ENCODE measurements at places on chromosomes 7 and 10.

- ATAC-seq = peak; percentile 98
These were observed 76.1 kb upstream of the PITRM1 start for GRCh38 chr10:3248526-3249306.

- no peak for ATAC-seq
These were observed 11.4 kb downstream of the SCIN start for GRCh38 chr7:12581897-12582296.

GRCh38 chr7:68754414-68754813, 843.9 kb upstream of the AUTS2 start:
- no peak for ATAC-seq

DNA sequence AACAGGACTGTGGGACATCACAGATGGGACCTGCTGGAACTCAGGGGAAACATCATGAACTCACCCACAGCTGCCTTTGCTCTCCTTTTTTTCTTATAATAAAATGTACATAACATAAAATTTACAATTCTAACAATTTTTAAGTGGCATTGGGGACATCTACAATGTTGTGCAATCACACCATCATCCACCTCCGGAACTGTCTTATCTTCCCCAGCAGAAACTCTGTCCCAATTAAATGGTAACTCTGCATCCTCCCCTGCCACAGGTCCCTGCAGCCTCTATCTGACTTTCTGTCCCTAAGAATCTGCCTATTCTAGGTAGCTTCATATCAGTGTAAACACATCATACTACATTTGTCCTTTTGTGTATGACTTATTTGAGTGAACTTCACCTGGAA, 19.4 kb upstream of the TMEM72 start:
- ATAC-seq = no peak

DNA sequence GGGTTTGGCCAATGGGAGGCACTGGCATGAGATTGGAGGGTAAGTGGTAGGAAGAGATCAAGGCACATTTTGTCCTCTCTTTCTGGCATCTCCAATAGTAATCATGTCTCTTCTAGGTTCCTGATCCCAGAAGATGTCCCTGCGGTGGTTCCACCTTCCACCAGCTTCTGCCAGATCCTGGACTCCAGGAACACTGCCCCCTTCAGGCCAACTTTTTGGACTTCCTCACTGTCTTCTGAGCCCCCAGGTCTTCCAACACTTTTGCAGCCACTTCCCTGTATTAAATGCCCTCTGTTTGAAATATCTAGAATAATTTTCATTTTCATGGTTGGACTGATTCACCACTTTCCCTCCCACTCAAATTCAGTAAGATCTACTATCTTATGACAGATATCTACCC, 60.9 kb downstream of the BAMBI start:
- ATAC-seq = no peak

- no peak for ATAC-seq
These were observed 38.9 kb upstream of the TOMM7 start for GRCh38 chr7:22861576-22861975.

DNA sequence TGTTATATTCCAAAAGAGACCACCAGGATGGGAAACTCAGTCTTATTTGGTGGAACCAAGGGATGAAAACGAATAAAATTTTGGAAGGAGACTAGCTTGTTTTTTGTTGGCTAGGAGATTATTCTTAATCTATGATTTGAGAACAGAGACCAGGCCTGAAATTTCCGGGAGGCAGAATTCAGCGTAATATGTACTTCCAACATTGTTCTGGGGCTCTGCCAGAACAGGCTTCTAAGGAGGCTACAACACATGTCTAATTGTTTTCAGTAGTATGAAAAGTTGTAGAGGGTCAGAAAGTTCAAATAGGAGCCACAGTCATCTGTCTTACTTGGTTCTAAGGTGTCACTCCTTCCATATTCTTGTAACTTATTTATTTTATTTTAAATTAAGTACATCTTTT, 1.7 kb downstream of the DDX21 start:
- no peak for ATAC-seq

DNA sequence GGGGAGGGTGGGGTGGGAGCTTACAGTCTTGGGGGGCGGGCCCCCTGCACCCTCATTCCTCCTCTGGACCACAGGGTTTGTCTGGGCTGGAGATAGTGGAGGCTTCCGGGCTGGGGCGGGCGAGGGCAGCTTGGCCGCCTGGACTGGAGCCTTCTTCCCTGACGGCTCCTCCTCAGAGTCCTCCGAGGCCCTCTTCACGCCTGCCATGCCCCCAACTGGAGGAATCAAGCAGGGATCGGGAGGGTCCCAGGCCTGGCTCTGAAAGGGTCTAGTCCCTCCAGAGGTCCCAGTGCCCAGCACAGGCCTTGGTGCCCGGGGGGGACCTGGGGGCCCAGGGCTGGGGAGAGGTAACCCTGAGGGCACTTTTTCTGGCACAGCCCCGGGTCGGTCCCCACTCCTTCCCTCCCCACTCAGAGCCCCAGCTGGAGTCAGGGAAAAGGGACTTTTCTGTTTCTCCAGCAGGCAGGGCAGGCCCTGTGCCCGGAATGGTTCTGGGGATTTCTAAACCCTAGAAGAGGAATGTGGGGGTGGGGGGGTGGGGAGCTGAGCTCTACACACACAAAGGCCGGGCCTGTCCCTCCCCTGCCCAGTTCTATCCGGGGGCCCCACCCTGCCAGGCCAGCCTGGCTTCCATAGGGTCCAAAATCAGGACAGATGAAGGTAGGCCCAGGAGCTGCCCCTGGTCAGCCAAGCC, 11.6 kb downstream of the MICALL2 start:
- ATAC-seq = peak; percentile 48

- no peak for ATAC-seq
These were observed 25.8 kb downstream of the TES start for GRCh38 chr7:116236020-116236630.

DNA sequence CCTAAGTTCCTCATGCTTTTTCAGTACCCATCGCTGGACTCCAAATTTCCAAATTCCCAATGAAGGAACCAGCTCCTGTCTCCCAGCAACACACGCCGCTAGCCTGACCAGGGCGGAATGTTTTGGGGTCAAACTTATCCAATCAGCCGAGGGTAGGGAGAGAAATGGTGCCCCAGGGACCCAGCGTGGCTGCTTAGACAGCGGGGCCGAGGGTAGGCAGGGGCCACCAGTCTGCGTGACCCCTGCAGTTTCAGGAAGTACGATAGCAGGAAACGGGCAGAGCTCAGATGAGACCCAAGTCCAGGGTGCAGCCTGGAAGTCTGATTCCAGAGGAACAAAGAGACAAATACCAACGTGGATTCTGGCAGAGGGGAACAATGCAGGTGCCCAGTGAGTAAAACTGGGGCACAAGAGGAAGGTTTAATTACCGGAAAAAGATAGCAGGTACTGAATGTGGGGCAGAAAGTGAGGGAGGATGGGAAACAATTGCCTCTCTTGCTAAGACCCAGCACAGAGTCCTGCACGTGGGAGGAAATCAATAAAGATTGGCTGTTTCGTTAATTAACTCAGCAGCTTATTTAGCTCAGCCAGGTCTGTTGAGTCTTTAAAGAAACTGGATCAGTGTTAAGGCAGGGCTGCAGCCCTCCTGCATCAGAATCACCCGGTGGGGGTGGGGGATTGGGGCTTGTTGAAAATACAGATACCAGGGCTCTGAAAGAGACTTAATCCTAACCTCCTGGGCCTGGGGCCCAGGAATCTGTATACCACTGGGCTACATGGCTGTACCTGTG, 50.4 kb upstream of the NFE2L3 start:
- no peak for ATAC-seq

GRCh38 chr7:101153969-101154692, at the start of gene AP1S1:
TSS of gene AP1S1 (plus strand) at chr7:101154476. CDS start at chr7:101154515, 39 bp downstream.
- peak; percentile 92 for ATAC-seq

GRCh38 chr10:80996615-80997193, 459.0 kb downstream of the SH2D4B start:
- ATAC-seq = no peak

GRCh38 chr10:77526868-77527617, 110.6 kb downstream of the KCNMA1 start:
- ATAC-seq = peak; percentile 52

DNA sequence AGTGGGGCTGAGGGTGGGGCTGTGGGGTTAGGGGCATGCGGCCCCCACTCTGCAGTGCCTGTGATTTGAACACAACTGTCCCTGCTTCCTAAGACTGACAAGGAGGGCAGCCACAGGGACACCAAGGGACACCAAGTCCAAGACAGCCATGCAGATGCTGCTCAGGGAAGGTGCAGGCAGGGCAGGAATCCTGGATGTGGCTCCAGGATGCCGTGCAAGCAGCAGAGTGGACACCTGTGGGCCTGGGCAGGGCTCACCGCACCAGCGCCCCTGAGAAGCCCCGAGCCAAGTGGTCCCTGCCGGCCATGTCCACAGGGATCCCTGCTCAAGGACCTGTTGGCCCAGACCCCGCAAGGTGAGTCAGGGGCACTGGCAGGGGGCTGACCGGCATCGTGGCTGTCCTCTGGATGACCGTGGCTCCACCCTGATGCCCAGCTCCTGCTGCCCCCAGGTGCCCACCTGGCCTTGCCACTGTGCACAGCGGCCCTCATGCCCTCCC, 58.5 kb downstream of the STK32C start:
- ATAC-seq = peak; percentile 52

DNA sequence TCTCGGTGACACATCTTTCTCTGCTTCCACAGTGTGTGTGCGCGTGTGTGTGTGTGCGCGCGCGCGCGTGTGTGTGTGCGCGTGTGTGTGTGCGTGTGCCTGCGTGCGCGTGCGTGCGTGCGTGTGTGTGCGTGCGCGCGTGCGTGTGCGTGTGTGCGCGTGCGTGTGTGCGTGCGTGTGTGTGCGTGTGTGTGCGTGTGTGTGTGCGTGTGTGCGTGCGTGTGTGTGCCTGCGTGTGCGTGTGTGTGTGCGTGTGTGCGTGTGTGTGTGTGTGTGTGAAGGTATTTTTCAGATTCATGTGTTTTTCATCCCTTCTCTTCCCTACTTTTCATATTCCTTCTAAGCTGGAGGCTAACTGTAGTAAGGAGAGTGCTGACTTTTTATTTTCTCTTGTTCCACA, 148.4 kb downstream of the CREB5 start:
- no peak for ATAC-seq

- no peak for ATAC-seq
These were observed 2.7 kb downstream of the BICC1 start for GRCh38 chr10:58515291-58515941.

GRCh38 chr7:107663196-107663595, 2.6 kb downstream of the SLC26A4 start:
- no peak for ATAC-seq

- no peak for ATAC-seq
These were observed 15.3 kb downstream of the SCRN1 start for GRCh38 chr7:29974286-29974685.

GRCh38 chr10:114548662-114549061, 109.4 kb downstream of the ABLIM1 start:
- ATAC-seq = peak; percentile 65

DNA sequence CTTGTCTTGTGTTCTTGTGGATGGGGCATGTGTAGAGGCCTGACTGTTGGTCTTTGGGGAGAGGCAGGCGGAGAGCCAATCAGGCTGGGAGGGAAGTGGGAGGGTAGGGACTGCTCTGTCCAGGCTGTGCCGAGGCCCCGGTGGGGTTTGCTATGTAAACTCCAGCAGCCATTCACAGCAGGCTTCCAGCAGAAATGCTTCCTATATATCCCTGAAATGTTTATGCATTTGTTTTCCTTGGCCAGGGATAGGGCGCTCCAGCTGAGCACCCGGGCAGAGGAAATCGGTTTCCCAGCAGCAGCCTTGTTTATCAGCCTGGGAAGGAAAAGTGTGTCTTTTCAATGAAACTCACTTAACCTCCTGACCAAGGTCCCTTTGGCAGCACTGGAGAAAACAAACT, 18.3 kb upstream of the AQP1 start:
- peak; percentile 63 for ATAC-seq

GRCh38 chr7:142108728-142109505, 2.6 kb upstream of the MGAM2 start:
- no peak for ATAC-seq

DNA sequence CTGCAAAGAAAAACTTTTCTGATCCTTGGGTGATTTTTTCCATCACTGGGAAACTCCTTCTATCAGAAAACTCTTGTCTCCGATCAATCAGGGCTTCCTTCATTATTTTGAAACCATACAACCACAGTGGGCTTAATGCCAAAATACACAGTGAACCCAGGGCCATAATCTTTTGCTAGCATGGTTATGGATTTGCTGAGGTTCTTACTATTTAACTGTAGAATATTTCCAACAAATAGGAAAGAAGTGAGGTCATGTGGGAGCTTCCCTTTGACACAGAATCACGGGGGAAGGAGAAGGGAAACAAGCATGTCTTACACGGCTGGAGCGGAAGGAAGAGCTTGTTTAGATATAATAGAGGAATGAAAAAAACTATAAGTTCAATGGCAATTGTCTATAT, 1241.7 kb downstream of the REEP3 start:
- ATAC-seq = no peak

GRCh38 chr10:29921071-29921446, 138.3 kb downstream of the JCAD start:
- no peak for ATAC-seq

GRCh38 chr10:74787457-74787856, 38.9 kb upstream of the KAT6B start:
- ATAC-seq = no peak

DNA sequence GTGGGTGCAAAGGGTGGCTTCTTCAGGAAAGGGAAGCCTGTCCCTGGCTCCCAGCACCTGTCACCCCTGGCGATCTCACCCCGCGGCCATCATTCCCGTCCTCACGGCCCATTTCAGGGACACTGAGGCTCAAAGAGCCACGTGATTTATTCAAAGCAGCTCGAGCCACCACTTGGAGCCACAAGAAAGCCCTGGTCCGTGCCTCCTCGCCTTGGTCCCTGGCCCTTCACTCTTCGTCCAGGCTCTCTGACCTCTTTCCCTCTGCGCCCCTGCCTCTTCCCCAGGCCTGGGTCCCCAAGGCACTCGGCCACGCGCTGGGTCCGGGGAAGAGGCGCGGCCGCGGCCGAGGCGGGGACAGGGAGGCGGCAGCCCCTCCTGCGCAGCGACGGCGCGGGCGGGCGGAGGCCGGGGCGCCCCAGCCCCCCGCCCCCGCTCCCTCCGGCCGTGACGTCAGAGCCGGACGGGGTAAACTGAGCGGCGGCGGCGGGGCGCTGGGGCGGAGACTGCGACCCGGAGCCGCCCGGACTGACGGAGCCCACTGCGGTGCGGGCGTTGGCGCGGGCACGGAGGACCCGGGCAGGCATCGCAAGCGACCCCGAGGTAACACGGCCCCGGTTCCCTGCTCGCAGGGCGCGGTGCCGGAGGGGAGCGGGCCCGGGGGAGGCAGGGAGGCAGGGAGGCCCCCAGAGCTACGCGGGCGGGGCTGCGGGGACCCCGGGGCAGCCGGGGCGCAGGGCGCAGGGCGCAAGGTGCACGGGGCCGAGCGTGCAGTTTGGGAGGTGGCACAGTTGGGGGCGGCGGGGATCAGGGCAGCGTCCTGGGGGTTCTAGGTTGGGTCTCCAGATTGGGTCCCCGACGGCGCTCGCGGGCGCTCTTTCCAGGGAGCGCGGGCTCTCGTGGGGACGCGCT, at the start of gene SLC18A2:
SLC18A2 (plus strand) TSS at position 494 of the 909 bp plus-strand sequence. CDS start 580 bp downstream, outside the sequence.
- ATAC-seq = peak; percentile 50

GRCh38 chr7:111855161-111855841, 293.0 kb upstream of the IMMP2L start:
- peak; percentile 93 for ATAC-seq

DNA sequence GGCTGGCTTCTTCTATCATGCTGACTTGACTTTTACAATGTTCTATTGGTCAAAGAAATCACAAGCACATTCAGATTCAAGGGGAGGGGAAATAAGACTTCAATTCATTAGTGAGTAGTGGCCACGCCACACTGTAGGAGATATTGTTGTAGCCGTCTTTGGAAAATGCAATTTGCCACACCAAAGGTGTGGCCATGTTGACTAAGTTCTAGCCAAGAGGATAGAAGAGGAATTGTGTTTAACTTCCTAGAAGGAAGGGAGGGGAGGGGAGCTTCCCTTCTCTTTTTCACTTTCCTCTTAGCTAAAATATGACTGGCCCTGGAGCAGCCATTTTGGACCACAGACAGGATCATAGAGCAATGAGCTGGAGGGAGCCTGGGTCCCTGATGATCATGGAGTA, 3.4 kb upstream of the PRKAR2B start:
- no peak for ATAC-seq

Measured in motor neuron (in vitro differentiated cells).